ENCODE measurements at places on chromosomes 4 and X.

DNA sequence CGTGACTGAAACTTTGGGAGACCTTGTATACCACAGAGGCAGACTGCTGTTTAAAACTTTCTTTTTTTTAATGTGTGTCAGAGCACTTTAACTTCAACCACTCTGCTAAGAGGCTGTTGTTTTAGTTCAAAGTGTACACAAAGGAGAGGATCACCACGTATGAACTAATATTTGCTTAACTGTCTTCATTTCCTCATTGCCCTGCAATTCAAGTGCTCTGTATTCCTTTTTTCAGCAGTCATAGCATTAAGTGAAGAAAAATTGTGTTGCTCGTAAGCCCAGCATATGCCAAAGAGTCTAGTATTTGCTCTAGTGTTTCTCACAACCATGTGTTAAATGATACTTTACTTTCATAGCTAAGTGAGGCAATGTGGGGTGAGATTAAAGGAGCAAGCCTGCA, 63.0 kb upstream of the HHIP start:
- no peak for DNase-seq

DNA sequence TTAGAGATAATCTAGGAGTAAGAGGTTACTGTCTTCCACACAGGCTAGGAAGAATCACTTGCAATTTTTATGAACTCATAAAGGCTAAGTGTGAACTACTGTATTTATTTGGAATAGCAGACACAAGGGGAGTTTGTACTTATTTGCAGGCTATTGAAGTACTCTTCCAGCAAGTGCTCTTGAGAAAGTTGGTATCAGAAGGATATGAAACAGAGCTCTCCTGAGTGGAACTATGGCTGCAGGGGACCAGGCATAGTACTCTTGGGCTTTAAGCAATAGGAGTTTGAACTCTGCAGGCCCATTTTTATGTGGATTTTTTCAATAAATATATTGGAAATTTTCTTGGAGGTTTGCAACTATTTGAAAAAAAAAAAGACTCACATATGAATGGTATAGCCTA, 756.3 kb upstream of the ATOH1 start:
- no peak for DNase-seq

- DNase-seq = no peak
These were observed 16.1 kb upstream of the CXCR3 start for GRCh38 chrX:71634366-71634765.

- no peak for DNase-seq
These were observed 178.7 kb upstream of the EMCN start for GRCh38 chr4:100696531-100696930.

- DNase-seq = no peak
These were observed 8.3 kb downstream of the PPID start for GRCh38 chr4:158714937-158715336.

Data from NCI-H1092 treated with DMSO at 0.1 percent for 48 hours (cell line).